ENCODE measurements at places on chromosomes 5 and 9.
A peak's percentile ranks its signal among the peaks of the same experiment; 100 is the strongest.

- DNase-seq, result no peak
Measured at GRCh38 chr5:148352696-148353095, 17.3 kb downstream of the SPINK9 start.

DNA sequence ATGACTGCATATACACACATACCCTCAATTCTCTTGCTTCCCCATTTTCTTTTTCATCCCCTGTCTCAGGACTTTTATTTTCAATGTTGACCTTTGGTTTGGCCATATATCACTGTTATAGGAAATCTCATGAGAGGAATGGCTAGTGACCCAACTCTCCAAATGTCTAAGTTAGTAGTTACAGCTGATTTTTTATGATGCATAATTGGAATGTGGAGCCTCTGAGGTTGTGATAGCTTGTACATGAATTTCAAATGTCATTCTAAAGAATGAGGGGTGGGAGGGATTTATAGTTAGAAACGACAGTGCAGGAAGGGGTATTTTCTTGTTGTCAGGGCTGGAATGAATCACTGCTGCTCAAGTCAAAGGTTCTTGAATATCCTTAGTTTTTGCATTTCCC lies 356.1 kb downstream of the NTRK2 start:
- DNase-seq, result no peak

GRCh38 chr9:95111716-95112115 lies 205.8 kb downstream of the FANCC start:
- DNase-seq, result no peak

- DNase-seq, result no peak
Measured at GRCh38 chr5:464843-465590, 22.0 kb downstream of the EXOC3 start.

GRCh38 chr5:6545770-6546690 lies 86.8 kb downstream of the NSUN2 start:
- peak; percentile 89 for DNase-seq

- DNase-seq, result no peak
Measured at GRCh38 chr5:131996210-131997025, 15.0 kb downstream of the ACSL6 start.

DNA sequence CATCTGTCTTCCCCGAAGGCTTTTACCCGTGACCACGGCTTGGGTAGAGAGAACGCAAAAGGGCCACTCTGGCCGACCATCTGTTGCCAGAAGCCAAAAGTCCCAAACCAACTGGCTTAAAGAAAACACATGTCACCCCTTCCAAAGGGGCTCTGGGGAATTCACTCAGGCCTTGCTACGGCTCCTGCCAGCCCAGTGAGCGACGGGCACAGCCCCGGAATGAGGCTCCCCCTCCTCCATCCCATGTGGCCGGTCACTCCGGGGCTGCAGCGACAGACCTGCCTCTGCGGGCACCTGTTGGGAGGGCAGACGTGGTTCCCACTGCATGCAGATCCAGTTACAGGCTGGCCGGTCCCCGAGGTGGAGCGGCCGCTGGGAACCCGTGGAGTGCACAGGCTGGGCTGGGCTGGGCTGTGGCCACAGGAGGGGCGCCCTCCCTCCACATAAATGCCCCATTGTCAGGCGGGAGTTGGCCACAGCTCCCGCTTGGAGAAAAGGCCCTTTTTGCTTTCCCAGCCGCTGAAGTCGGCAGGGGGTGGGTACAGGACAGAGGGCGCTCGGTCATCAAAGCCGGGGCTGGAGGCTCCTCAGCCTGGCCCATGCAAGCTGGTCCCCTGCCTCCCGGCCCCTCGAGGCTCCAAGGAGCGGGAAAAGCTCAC lies 19.9 kb downstream of the NOTCH1 start:
- peak; percentile 30 for DNase-seq

DNA sequence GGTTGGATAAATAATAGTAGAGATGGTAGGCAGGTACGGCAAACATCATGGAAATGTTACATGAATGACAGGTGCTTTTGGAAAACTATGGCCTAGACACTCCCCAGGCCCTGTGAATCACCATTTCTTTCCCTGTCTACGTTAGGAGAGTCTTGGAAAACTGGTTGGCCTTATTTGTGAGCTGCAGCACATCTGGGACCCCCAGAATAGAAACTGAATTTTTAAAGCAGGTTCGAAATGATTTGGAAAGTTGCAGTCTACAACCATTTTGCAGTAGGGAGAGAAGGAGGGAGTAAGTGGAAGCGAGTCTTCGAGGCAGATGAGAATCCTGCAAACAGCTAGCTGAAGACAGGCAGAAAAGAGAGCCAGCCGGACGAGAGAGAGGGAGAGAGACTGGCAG lies 13.0 kb downstream of the C1QTNF2 start:
- no peak for DNase-seq

- DNase-seq, result peak; percentile 33
Measured at GRCh38 chr9:78609450-78609849, 312.5 kb downstream of the PSAT1 start.

- DNase-seq, result peak; percentile 31
Measured at GRCh38 chr9:104810421-104811339, 46.8 kb downstream of the NIPSNAP3B start.

DNA sequence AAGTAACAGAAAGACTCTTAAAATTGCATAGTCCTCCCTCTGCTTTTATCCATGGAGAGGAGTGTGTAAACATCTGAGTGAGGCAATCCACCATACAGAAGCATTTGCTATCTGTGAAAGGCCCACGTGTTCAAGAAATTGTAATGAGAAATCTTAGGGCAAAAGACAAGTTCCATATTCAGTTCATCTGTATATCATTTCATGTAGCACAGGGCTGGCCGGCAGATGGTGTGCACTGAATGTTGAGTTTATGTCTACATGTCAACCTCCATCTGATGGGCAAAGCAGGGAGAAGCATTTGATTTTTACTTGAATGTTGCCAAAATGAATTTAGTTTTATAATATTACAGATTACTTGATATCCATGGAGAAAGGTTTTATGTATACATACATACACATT lies 179.5 kb upstream of the RAD23B start:
- DNase-seq, result no peak

- no peak for DNase-seq
Measured at GRCh38 chr5:59763541-59763940, 130.0 kb downstream of the PDE4D start.

- no peak for DNase-seq
Measured at GRCh38 chr9:96519787-96520186, 69.8 kb downstream of the HABP4 start.

DNA sequence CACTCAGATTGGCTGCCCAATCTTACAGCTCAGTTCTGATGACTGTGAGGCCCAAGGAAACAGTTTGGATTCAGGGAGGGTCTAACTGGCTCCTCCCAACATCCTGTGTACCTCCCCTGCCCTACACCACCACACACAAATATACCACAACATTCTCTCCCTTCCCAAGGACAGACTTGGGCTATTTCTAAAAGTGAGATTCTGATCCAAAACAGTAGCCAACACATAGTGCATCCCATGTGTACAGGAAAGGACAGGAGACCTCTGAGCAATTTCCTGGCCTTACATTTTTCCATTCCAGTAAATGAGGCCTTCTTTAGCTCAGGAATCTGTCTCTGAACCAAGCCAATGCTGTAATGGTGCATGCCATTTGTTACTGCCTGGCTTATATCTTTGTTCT lies 20.8 kb downstream of the ZNF366 start:
- DNase-seq, result no peak

- no peak for DNase-seq
Measured at GRCh38 chr5:168776070-168776469, 196.9 kb upstream of the PANK3 start.

GRCh38 chr9:94822273-94822672 lies 95.8 kb downstream of the AOPEP start:
- DNase-seq, result no peak

DNA sequence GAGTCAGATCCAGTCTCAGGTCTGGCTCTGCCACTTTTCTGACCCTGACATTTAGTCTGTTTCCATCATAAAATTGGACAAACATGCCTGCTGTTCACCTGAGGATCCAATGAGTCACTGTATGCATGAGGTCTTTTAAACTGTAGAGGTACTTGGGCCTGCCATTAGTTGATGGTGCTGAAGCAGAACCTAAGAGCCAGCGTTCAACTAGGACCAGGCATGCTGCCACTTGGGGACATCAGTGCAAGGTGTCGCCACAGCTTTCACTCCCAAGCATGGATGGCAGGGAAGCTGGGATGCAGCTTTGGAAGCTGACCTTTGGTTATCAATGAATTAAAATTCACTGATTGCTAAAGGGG lies 37.1 kb downstream of the NEUROG1 start:
- no peak for DNase-seq

GRCh38 chr5:149333711-149334443 lies 11.4 kb upstream of the GRPEL2 start:
- DNase-seq, result no peak

DNA sequence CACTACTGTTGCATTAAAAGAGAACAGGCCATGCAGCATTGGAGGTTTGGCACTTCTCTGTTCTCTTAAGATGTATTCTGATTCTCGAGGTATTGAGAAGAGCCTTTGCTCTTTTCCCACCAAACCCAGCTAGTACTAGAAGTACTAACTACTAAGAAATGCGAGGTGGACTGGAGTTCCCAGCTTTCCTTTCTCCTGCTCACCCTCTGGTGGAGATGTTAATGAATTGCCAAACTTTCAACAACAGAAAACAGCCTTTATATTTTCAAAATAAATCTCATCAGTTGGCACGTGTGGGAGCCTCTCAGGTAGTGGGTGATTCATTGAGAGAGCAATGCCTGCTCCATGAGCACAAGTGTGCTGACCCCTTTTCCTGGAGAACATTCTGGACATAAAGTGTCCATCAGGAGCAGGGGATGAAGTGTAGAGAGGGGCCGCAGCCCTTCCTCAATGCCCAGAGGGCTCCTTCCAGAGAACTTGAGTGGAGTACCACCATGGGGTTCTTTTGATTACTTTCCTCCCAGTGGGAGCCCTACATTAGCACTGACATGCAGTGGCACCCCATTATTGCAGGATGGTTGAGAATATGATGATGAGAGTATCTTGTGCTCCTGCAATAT lies 45.7 kb downstream of the TMEM174 start:
- no peak for DNase-seq

- DNase-seq, result no peak
Measured at GRCh38 chr5:174694611-174695010, 29.8 kb upstream of the MSX2 start.

- DNase-seq, result no peak
Measured at GRCh38 chr5:66744040-66744439, 147.8 kb downstream of the MAST4 start.

DNA sequence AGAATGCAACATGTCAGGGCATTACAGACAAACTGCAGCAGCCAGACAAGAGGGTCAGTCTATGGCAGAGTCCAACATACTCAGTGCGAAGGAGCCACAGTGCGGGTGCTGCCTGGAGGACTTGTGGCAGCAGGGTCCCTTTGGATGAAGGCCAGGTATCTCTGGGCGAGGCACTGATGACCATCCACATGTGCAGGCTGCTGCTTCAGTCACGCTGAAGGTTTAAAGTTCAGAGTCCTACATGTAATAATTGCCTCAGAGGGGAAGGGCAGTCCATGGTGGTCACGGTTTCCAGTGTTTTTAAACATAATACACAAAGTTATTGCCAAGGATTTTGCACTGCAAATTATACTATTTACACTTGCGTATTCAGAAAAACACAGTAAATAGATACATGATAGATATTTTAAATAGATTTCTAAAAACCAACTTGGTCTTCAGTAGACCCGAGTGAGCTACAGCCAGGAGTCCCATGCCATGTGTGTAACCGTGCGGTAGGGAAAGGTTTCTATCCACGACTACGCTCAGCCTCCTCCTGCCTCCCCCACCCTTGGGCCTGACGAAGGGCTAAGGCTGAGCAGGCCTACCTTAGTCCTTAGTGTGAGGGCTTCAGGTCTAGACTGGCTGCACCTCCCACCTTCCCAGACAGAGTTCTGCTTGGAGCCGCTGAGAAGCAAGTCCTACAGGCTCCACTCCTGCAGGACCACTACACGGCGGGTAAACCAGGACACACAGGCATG lies 76.2 kb downstream of the GPR21 start:
- DNase-seq, result no peak

- no peak for DNase-seq
Measured at GRCh38 chr5:107319901-107320300, 350.8 kb downstream of the EFNA5 start.

- DNase-seq, result no peak
Measured at GRCh38 chr5:117131048-117131679, 556.5 kb upstream of the SEMA6A start.

DNA sequence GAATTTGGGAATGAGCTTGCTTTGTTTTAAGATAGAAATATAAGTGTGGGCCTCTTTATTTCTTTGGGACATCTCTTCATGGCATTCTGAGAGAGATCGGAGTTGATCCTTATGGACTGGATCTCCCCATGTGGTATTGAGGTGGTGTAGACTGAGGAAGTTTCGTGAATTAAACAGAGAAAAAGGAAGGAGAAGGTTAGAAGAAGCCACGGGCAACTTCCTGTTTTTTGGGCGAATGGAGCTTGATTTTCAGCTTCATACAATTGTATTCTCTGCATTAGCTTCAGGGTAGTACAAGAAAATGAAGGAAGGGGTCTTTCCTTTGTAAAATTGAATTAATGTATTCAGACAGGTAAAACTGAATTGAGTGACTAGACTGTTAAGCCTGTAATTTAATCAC lies 70.5 kb upstream of the HMHB1 start:
- no peak for DNase-seq

DNA sequence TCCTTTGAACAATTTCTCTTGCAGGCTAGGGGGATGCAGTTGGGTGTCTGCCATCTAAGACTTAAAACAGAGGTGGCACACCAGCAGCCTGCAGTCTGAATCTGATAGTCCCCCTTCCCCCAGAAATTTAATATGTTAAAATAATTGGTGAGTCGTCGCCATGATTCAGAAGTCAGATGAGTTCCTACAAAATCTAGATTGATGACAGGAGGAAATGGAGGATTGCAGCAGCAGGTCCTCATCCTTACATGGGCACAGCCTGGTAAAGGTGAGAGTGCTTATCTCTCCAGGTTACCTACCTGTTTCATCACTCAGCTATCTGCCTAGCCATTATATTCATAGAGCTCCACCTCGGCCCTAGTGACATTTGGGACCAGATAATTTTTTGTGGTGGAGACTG lies 112.3 kb downstream of the PCSK1 start:
- no peak for DNase-seq

GRCh38 chr5:123266365-123266764 lies 156.8 kb downstream of the CEP120 start:
- no peak for DNase-seq

GRCh38 chr9:105760053-105760452 lies 65.7 kb downstream of the TMEM38B start:
- DNase-seq, result no peak

GRCh38 chr5:135723491-135723890 lies 111.0 kb upstream of the SLC25A48 start:
- DNase-seq, result no peak

GRCh38 chr9:95778957-95779356 lies 96.5 kb upstream of the ERCC6L2 start:
- DNase-seq, result no peak

DNA sequence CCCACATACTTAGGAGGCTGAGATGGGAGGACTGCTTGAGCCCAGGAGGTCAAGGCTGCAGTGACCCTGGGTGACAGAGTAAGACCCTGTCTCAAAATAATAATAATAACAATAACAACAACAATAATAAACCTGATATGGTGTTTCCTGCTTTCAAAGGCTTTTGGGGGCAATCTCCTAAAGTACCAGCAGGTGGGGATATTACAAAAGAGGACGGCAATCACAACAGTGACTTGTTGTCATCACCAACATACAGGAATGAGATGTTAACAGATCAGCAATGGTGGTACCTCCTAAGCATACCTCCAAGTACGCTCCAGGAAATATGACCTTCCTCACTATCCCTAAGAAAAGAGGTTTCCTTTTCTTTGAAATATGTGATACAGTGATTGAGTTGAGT lies 91.1 kb upstream of the RNF180 start:
- peak; percentile 12 for DNase-seq

Measured in NCI-H526 treated with DMSO at 0.1 percent for 48 hours (cell line).